Activated CD8-positive, alpha-beta memory T cell treated with anti-CD3 and anti-CD28 coated beads for 4 hours (primary cell): ENCODE measurements at places on chromosomes 7 and 10.

DNA sequence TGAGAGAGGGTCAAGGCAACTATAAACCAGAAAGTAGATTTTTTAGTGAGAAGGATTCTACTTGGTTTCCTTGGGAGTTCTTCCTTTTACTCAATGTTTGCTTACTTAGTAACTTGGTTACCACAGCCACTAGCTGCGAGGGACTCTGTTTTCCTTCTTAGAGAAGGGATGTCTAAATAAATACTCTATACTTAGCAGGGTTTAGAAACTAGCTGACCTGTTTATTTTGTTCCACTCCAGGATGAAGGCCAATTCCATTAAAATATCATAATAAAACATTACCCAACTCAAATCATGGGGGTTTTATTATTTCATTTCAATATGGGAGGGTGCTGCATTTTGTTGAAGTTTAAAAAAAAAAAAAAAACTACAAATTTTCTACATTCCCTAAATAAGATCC is 87.3 kb downstream of the PPP1R3A start:
- DNase-seq = no peak

- DNase-seq = no peak
Measured at GRCh38 chr10:86792461-86793167, 36.2 kb downstream of the BMPR1A start.

- DNase-seq = no peak
Measured at GRCh38 chr10:87816163-87816897, 1.7 kb downstream of the ATAD1 start.

DNA sequence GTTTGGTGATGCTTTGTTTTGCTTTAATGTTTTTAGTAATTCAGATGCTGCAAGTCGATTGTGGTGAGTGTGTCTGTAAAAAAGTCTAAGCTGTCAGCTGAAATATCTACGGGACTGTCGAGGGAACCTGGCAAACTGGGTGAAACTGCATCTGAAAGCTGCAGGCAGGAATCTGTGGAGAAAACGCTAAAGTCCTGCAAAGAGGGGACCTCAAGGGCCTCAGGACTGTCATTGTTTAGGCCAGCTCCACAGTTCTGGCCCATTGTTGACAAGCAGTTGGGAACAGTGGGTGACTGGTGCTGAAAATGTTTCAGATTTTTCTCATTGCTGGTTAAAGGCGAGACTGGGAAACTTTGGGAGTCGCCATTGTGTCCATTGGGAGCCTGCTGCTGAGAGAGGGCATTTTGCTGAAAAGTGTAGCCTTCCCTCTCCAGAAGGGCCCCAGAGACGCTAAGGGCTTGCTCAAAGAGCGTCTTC is 1.8 kb downstream of the HOXA2 start:
- DNase-seq = no peak

DNA sequence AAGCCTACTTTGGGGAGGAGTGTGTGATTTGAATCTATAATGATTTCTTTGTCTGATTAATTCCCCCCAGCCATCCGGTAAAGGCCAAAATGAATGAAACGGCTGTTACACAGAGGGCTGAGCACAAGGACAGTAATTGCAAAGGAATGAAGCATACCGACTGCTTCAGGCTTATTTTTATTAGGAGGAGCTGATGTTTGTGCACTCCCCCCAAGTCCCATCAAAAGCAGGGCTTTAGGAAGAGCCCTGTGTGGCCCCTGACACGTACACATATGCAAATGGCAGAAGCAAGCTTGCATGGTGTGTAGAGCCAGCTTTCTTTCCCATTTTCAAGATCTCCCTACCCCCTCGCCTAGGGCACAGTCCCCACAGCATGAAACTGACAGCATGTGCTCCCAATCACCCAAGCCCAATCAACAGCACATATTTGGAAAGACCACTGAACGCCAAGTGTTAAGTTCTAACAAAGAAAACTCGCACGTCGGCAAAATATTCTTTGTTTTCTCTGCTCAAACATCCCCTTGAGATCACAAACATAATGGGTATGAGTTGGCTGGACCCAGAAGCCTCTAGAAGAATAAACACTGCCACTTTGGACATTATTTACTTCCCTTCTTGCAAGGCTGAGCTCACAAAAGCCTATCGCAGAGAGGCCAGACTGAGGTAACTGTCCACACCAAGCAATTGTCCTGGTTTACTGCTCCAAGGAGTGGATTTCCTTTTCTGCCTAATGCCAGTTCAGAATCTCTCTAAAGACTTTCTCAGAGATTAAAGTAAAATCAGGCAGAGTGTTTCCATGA is 143.0 kb downstream of the CUBN start:
- no peak for DNase-seq

- no peak for DNase-seq
Measured at GRCh38 chr7:13105209-13105608, 417.8 kb downstream of the ARL4A start.

GRCh38 chr10:95505641-95506040 is 55.5 kb downstream of the SORBS1 start:
- DNase-seq = no peak

DNA sequence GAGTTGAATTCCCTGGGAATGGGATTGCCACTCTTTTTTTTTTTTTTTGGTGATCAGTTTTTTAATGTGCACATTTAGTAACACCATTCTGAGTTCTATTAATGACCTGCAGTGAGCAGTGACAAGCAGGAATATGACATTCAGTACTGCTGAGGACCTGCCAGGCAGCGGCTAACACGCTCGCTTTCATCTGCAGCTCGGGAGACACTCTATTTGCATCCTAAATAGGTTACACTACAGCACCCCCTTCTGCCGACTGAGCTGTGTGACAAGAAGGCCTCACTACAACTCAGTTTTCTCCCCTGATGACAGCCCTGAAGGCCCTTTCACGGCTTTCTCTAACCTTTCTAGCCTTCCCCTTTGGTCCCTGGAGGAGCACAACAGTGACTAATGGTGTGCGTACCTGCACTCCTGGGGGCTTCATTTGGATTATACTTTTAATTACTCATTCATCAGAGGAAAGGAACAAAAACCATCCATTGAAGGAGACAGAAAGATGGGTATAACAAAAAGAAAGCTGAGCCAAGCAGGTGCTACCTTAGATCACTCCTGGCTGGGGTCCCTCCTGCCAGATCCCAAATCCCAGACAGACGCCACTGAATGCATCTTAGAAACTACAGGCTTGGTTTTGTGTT is 872.4 kb downstream of the LRMDA start:
- no peak for DNase-seq

DNA sequence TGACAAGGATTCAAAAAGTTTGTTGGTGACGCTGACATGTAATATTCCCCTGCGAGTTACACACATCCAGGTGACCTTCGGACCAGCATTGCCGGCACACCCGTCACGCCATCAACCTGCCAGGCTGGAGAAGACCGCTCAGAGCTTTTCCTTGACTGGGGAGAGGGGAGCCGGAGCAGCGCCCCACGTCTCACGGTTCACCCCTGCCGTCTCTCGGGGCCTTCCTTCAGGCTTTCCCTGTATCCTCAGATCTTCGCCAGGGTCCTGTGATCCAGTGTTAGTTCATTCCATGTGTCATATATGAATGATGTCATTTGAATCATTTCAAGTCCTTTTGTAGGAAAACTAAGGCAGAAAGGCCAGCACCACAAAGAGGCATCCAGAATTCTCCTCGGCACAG is 127.8 kb downstream of the MGMT start:
- DNase-seq = no peak

DNA sequence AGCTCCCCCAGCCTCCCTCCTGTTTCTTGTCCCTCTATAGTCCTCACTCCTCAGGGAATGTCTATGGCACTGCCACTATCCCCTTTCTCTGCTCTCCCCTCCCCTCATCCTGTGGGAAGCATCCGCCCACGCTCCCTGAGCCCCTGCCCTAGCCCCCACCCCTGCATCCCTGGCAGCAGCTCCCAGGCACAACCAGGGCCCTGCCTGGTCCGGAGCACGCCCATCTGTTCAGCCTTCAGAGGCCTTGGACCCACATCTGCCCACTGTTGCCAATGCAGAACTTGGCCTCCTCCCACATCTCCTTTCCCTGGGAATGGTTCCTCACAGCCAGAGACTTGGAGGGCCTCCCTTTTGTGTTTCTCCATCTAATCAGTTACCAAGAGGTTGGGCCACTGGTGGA is 20.4 kb upstream of the TBRG4 start:
- no peak for DNase-seq

DNA sequence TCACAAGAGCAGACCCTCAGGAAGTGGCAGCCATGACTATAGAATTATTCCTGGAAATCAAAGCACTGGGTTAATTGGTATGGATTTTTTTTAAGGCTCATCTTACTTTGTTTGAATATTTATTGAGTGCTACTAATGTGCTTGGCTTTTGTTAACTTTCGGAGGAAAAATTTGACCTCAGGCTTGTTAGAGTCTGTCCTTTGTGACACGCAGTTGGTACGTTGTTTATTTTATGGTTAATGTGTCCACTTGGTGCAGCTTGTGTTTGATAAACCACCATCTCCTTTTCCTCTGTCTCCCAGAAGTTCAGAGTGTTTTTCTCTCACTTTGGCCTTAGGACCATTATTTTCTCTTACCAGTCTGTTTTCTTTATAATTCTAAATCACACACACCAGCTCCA is 268.6 kb downstream of the SDK1 start:
- DNase-seq = no peak

GRCh38 chr10:69684020-69684980 is 54.3 kb downstream of the FAM241B start:
- DNase-seq = no peak

DNA sequence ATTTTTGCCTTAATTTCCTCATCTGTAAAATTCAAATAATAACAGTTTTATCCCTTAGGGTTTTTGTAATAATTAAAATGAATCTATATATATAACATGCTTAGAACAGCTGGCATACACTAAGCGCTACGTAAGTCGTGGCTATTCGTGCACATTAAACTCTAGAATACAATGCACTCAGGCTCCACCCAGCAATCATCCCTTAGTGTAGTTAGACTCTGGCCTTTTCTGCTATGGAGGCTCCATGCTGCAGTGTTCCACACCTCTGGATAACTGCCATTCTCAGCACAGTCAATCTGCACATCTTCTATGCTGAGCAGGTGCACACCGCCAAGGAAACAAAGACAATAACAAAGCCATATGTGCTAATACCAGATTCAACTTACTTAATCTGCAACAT is 92.9 kb downstream of the IPMK start:
- no peak for DNase-seq

DNA sequence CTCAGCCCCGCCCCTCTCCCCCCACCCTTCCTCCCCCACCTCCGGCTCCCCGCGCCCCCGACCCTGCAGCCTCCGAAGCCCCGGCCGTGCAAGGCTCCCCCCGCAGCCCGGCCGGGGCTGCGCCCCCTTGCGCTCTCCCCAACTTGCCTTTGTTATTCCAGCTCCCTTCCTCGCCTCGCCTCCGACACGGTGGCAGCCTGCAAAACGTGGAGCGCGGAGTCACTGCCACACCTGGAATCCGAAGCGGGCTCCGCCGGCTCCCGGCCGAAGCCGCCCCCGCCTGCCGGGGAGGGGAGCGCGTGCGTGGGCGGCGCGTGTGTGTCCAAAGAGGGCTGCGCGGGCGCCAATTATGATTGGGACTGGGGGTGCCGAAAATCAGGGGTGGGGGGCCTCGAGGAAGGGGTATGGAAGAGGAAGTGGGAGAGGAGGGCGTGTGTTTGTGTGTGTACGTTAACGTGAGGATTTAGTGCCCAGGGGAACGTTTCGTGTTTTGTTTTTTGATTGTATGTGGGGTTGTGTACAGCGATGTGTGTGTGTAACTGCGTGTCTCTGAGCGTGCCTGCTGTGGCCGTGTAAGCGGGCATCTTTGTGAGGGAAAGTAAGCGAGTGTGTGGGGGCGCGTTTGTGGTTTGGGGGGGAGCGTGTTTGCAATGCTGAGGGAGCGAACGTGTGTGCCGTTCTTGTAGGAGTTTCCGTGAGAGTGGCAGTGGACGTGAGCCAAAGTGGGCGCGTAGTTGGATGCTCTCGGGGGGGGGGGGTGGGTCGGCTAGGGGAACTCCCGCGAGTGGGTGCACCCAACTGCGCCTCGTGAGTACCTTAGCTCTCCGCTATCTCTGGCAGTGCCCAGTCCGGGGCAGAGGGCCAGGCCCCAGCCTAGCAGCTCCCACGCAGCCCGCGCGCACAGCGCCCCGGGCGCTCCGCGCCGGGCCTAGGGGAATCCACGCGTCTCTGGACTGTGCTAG is 1.2 kb upstream of the ZMIZ1 start:
- peak; percentile 69 for DNase-seq

GRCh38 chr7:21076054-21076453 is 289.4 kb upstream of the SP8 start:
- no peak for DNase-seq
